ENCODE measurements at places on chromosomes 1 and 21.

GRCh38 chr1:48181669-48182367, 40.7 kb upstream of the SLC5A9 start:
- H3K36me3 ChIP-seq: no peaks in the 10 kb centered on the region
- no peaks in the 10 kb centered on the region for H3K27me3 ChIP-seq
- no peak overlapping the region for H3K27ac ChIP-seq
- H3K4me1 ChIP-seq: no peaks in the 10 kb centered on the region
- H3K4me3 ChIP-seq: no peak overlapping the region

DNA sequence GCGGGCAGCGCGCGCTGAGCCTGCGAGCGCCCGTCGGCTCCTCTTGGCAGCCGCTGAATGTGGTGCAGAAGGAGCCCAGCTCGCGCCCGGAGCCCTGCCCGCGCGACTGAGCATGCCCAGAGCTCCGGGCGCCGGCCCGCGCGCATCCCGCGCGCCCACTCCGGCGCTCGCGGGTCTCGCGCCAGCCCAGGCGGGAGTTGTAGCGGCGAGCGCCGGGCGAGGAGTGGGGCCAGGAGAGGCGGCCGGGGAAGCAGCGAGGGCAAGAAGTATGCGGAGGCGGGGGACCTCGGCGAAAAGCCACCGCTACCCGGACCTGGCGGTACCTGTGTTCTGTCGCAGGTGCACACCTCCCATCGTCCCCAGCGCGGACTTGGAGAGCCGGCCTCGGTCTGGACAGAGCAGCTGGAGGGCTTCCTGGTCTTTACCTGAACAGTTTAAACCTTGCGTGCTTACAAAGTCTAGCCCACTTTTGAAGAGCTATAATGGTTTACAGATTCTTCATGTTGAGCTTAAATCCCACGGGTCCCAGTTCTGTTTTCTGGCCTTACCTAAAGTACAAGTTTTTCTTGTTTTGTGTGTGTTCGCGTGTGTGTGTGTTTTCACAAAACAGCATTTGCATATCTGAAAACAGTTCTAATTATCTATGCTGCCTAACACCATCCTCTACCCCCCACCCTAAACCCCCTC, at the start of gene DDAH1:
Gene DDAH1 (minus strand): TSS at position 61 of the 687 bp plus-strand sequence. CDS start 114 bp downstream, outside the sequence.
- H3K4me3 ChIP-seq: peak within 1 kb of the TSS; percentile 68
- H3K27me3 ChIP-seq: no peaks in the 10 kb centered on the region
- H3K36me3 ChIP-seq: no peaks in the 10 kb centered on the region
- DNase-seq: no peak
- no peaks in the 10 kb centered on the region for H3K4me1 ChIP-seq

DNA sequence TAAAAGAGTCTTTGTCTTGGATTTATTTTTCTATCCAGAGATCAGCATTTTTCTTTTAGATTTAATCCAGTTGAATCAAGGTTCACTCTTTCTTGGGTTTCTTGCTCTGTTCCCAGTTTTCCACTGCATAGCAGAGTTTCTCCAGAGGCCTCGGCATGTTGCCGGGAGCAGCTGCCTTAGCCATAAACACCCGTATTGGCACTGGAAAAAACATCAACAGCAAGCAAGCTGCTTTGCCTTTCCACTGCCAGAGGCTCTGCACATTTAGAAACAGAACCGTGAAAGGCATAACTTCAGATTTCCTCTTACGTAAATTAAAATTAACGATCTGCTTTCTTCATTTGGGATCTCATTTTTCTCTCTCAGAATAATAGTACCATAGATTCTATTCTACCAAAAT, 181.8 kb upstream of the L1TD1 start:
- H3K27me3 ChIP-seq: no peaks in the 10 kb centered on the region
- no peaks in the 10 kb centered on the region for H3K36me3 ChIP-seq
- H3K4me3 ChIP-seq: no peak overlapping the region
- peak; percentile 46 for DNase-seq
- no peaks in the 10 kb centered on the region for H3K4me1 ChIP-seq

GRCh38 chr1:245419989-245420388, 265.2 kb downstream of the KIF26B start:
- no peak overlapping the region for H3K27ac ChIP-seq
- no peaks in the 10 kb centered on the region for H3K4me1 ChIP-seq
- no peak overlapping the region for H3K4me3 ChIP-seq
- no peak for DNase-seq
- no peaks in the 10 kb centered on the region for H3K36me3 ChIP-seq

DNA sequence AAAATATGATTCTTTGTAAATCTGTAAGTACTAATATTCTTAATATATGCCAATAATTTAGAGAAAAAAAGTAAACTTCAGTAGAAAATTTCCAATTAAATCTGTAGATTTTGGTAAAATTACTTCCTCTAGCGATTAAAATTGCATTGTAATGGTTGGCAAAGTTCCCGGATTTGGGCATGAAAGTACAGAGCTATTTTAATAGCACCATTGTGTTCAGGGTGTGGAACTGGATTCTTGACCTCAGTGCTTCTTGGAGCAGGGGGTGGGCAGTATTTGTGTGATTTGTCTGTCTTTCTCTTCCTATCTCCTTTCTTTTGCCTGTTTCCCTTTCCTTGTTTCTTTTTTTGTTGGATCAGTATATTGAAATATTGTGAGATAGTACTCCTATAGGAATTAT, 72.1 kb downstream of the DNM3 start:
- DNase-seq: no peak
- H3K36me3 ChIP-seq: no peaks in the 10 kb centered on the region
- no peaks in the 10 kb centered on the region for H3K27me3 ChIP-seq
- no peak overlapping the region for H3K4me3 ChIP-seq
- no peak overlapping the region for H3K27ac ChIP-seq

- no peak overlapping the region for H3K4me3 ChIP-seq
- H3K27ac ChIP-seq: no peak overlapping the region
- no peak for DNase-seq
- H3K4me1 ChIP-seq: no peaks in the 10 kb centered on the region
- no peaks in the 10 kb centered on the region for H3K27me3 ChIP-seq
- H3K36me3 ChIP-seq: no peaks in the 10 kb centered on the region
Measured at GRCh38 chr1:17790383-17791054, 35.4 kb downstream of the ACTL8 start.

DNA sequence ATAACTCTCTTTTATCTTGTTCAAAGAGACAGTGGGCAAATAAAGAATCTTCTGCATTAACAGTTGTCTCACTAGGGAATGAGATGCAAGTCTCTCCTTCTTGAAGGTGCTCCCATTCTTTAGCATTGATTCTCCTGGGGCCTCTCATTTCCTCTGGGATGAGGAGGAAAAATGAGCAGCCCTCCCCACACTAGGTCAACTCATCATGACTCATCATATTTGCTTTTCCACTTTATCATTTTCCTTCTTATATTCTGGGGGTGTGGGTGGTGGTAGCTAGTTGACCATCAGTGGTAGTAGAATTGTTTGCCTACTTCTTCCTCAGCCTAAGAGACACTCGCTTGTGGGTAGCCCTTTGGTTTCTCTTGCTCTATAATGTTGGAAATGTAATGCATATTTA, 182.0 kb upstream of the C1orf87 start:
- no peak overlapping the region for H3K4me3 ChIP-seq
- DNase-seq: no peak
- no peaks in the 10 kb centered on the region for H3K36me3 ChIP-seq

- DNase-seq: no peak
- H3K4me1 ChIP-seq: no peaks in the 10 kb centered on the region
- H3K36me3 ChIP-seq: no peaks in the 10 kb centered on the region
- H3K4me3 ChIP-seq: no peak overlapping the region
- H3K27ac ChIP-seq: no peak overlapping the region
Measured at GRCh38 chr1:92203105-92203504, 14.6 kb upstream of the C1orf146 start.

DNA sequence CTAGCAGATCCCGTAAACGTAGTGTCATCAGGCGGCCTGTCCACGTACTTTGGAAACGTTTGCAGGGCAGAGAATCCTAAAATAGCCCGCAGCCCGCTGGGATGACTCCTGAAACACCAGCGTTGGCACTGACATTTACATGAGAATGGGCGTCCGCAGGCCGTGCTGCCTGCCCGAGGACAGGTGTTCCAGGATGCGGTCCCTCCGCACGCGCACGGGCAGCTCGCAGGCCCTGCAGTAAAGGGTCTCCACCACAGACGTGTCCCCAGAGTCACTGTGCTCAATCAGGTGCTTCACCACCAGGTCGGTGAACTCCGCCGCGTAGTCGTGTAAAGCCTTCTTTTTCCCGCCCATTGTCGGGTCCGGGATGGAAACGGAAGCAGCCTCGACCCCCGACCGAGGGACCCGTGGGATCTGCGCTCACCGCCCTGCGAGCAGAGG, 5.8 kb upstream of the CCDC27 start:
- H3K36me3 ChIP-seq: peaks cover 9% of the 10 kb centered on the region
- H3K4me3 ChIP-seq: peak overlapping the region; percentile 63
- H3K27me3 ChIP-seq: peaks cover 4% of the 10 kb centered on the region
- H3K27ac ChIP-seq: peak overlapping the region; percentile 75
- DNase-seq: no peak
- peaks cover 24% of the 10 kb centered on the region for H3K4me1 ChIP-seq

- no peak for DNase-seq
- H3K36me3 ChIP-seq: no peaks in the 10 kb centered on the region
- H3K4me3 ChIP-seq: no peak overlapping the region
- H3K4me1 ChIP-seq: no peaks in the 10 kb centered on the region
- H3K27ac ChIP-seq: no peak overlapping the region
- no peaks in the 10 kb centered on the region for H3K27me3 ChIP-seq
Measured at GRCh38 chr1:114322734-114323133, 169.1 kb upstream of the SYT6 start.

DNA sequence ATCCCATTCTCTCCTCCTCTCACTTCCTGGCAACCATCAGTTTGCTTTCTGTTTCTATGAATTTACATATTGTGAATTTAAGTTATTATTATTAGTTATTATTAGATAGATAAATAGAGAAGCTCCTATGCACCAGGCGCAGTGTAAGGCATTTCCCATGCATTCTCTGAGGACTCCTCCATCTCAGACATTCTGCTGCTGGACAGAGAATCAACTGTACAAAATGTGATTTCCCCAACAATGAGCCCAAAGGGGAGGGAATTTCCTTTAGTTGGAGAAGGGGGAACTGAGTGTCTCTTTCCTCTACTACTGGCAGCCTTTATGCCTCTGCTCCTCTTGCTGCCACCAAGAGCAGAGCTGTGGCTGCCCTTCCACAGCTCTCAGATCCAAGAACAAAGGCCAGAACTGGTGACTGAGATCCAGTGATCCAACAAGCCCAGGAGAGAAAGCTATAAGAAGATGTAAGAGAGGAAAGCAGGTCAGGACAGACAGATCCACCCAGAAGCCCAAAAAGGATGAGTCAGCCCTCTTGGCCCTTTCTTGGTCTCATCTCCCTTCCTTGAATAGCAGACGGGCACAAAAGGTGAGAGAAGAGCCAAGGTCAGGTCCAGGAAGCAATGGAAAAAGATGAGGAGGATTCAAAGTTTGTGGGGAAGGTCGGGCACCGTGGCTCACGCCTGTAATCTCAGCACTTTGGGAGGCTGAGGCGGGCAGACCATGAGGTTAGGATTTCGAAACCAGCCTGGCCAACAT, 3.5 kb upstream of the IVL start:
- no peak for DNase-seq
- no peak overlapping the region for H3K4me3 ChIP-seq
- no peaks in the 10 kb centered on the region for H3K4me1 ChIP-seq
- peaks cover 6% of the 10 kb centered on the region for H3K27me3 ChIP-seq
- H3K27ac ChIP-seq: no peak overlapping the region
- H3K36me3 ChIP-seq: no peaks in the 10 kb centered on the region

GRCh38 chr21:45351526-45352275, 53.3 kb upstream of the COL18A1 start:
- peak overlapping the region; percentile 0 for H3K27ac ChIP-seq
- no peaks in the 10 kb centered on the region for H3K27me3 ChIP-seq
- H3K4me3 ChIP-seq: no peak overlapping the region
- no peak for DNase-seq
- peaks cover 48% of the 10 kb centered on the region for H3K4me1 ChIP-seq

GRCh38 chr1:154386643-154387352, 18.3 kb upstream of the IL6R start:
- no peak overlapping the region for H3K4me3 ChIP-seq
- no peak overlapping the region for H3K27ac ChIP-seq
- no peaks in the 10 kb centered on the region for H3K4me1 ChIP-seq
- no peak for DNase-seq
- peaks cover 5% of the 10 kb centered on the region for H3K27me3 ChIP-seq

DNA sequence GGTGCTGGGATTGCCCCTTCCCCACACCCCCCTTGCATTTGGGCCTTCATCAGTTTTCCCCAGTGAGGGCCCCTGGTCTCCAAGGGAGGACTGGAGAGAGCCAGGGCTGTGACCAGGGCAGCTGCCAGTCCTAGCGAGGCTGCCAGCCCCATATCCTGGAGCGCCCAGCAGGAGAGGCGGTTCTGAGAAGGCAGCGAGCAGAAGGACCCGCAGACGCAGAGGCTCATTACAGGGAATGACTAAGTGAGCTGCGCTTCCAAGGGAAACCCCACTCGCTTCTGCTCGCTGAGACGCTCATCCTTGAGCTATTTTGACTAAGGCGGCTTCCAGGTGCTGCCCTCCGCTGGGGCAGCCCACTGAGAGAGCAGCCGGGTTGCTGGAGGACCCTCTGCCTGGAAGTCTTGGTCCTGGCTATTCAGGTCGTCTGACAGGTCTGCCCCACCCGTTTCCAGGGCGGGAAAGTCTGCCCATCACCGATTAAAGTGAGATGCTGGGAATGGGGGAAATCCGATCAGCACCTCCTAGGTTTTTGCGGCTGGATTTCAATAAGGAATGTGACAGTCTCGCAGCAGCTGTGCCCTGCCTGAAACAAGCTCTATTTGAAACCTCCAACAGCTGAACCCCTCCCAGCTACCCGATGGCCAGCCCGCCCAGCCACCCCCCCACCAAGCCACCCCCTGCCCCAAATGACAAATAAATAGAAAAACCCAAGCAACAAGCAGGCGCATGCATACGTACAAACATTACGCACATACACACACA, 2.8 kb downstream of the KCNN3 start:
- H3K27me3 ChIP-seq: peaks cover 47% of the 10 kb centered on the region
- no peaks in the 10 kb centered on the region for H3K36me3 ChIP-seq
- H3K4me3 ChIP-seq: no peak overlapping the region
- no peak overlapping the region for H3K27ac ChIP-seq
- no peak for DNase-seq

Measured in tibial artery (tissue), 4 donors.